GM23338 (cell line): ENCODE measurements at places on chromosomes 4 and X.

DNA sequence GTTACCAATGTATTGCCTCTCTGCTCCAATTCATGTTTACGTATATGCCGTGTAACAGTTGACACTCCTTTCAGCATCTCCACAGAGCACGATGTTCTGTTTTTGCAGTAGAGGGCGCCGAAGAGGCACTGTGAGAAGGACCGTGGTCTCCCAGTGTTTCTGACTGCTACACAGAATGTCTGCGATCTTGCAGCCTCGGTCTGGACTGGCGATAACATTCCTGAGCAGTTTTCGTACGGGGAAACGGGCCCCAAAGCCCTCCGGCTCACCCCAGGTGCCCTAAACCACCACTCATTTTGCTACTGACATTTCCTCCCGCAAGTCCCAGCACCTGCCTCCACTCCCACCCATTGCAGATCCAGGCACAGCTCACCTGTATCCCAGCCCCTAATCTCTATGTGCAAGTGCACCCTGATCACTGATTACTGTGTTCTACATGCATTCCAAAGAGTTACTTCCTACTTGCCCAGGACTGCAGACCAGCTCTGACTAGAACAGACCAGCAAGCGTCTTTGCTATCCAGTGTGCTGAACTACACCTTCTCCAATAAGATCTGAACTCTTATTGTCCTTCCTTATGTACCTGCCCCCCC is 12.4 kb upstream of the NFXL1 start:
- peak; percentile 94 for DNase-seq

GRCh38 chr4:84680956-84681355 is 98.0 kb downstream of the CDS1 start:
- DNase-seq: no peak

DNA sequence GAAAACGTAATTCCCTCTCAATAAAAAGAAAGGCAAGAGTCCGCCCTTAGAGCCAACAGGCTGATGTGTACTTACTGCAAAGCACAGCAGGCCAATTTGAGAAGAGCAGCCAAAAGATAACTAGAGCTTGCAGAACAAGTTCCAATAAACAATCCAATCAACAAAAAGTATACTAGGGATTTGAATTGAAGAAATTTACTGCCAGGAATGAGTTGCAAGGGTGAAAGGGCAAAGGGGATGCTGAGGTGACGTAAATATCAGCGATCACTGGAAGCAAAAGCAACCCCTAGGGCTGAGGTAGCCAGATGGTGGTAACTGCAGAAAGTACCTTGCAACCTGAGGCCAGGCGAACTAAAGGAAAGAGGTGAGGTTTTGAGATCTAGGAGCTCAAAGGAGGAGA is 152.1 kb upstream of the TENM3 start:
- no peak for DNase-seq

- DNase-seq: no peak
Measured at GRCh38 chrX:112341598-112341997, 259.0 kb upstream of the TRPC5 start.

GRCh38 chr4:187883836-187884475 is 111.6 kb upstream of the ZFP42 start:
- peak; percentile 32 for DNase-seq

GRCh38 chrX:24999511-24999910 is 16.3 kb downstream of the ARX start:
- DNase-seq: no peak

DNA sequence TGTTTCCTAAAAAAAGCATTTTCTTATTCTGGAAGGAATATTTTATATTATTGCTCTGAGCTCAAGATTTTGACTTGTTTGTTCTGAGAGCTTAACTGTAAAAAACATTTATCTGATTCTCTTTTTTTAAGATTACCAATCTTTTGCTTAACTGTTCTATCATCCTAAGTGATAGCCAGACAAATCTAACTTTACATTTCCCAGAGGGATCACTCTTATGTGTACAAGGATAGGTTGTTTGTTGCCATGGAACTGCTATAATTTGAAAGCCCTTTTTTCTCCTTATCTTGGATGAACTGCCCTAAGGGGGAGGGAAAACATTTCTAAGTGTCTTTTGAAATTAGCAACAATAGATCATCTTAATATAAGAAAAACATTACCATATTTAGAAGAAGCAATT is 494.7 kb downstream of the TRAM1L1 start:
- no peak for DNase-seq

DNA sequence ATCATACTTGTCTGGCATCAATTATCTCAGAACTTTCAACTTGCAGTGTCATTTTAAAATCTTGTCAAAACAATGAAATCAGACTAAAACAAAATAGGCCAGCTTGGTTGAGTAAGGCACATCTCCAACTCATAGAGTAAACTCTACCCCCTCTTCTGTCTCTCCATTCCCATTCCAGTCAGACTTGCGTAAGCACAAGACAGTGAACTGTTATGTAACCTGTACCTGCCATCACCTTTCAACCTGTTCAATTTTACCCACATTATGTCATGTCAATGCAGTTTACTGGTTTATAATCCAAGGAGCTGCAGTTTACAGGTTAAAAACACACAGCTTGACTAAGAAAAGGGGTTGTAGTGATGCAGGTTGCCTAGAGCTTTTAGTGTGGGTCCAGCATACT is 8.3 kb downstream of the CDX4 start:
- DNase-seq: no peak

DNA sequence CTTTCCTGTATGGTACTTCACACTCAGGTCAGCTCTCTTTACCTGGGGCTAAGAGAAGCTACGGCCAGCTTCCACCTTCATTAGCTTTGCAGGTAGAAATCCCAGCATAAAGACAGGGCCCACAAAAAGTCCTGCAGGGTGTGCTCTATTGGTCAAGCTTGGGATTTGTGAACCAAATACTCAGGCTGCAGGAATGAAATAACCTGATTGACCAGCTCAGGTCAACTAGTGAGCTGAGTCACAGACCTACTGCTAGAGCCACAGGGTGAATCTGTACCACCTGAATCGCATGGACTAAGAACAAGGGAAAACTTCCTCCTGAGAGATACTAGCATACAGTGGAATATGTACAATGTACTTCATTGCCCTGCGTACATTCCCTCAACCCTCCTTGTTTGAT is 172.2 kb downstream of the HHIP start:
- no peak for DNase-seq

- no peak for DNase-seq
Measured at GRCh38 chr4:118322831-118323502, 29.8 kb downstream of the PRSS12 start.

DNA sequence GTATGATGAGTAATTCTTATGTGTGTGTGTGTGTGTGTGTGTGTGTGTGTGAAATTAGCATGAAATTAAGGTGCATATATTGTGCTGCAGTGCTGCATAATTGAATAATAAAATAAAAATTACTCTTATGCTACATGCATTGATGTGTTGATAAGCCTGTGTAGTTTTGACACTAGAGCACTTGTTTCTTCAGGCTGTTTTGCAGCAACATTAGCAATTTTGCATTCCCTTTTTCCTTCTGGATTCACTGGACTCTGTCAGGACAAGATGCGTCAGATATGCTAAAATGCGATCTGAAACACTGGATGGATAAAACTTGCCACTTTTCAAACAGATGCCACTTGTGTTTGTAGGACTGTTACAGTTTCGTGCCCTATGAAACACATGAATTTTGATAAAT is 175.4 kb upstream of the ATP6AP2 start:
- no peak for DNase-seq

- DNase-seq: no peak
Measured at GRCh38 chrX:120625371-120625770, 4.5 kb downstream of the C1GALT1C1 start.

GRCh38 chr4:137640838-137641158 is 108.5 kb upstream of the PCDH18 start:
- no peak for DNase-seq
